Thymus (tissue), 14 donors: ENCODE measurements at places on chromosomes 13 and 19. TPM values are rescaled to one million over a fixed set of nuclear protein-coding genes. Genes with fewer than 3 reads are reported as not detected.

DNA sequence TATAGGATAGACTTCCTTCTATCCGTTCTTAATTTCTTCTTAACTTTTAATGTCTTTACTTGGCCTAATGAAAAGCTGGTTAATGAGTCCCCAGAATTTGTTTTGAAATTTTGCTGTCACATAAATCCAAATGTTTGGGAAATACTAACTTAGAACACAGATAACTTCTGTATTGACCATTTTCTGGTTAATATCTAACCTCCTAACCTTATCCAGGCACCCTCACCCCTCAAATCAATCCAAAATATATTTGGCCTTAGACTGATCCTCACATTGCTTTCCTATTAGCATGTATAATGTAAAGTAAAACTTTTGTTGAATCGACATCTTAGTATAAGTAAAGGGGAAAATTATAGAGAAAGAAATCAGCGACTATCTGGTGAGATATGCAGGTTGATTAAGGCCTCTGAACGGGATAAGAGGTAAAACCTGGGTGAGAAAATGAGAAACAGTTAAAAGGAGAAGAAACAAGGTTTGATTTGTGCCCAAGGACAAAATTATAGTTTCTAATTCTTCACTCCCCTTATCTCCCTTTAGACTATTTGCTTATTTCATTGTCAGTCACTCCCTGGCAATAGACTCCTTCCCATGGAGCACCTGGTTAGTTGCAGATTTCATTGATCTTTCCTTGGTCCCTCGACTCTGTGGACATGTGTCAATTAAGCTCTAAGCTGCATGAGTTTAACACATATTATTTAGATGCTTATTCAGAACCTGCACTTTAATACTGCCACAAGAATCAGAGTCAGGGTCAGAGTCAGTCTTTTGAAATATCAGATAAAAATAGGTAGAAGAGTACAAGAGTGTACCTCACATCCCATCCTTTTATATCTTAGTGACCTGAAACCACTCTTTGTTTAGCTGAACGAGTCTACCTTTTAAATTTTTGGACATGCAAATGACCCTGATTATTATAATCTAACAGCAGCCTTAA, 119.2 kb upstream of the MLNR start:
- DNase-seq, result no peak

ZNF17 gene
- 10.4 TPM for total RNA-seq

CELF5 gene
- 0.28 TPM for total RNA-seq

- no peak for DNase-seq
These were observed 163.7 kb downstream of the URI1 start for GRCh38 chr19:30105727-30106126.

- DNase-seq, result no peak
These were observed 461 bp upstream of the TM9SF2 start for GRCh38 chr13:99500839-99501183.

GRCh38 chr19:3580156-3580934, 4.9 kb upstream of the GIPC3 start:
- DNase-seq, result no peak

DNA sequence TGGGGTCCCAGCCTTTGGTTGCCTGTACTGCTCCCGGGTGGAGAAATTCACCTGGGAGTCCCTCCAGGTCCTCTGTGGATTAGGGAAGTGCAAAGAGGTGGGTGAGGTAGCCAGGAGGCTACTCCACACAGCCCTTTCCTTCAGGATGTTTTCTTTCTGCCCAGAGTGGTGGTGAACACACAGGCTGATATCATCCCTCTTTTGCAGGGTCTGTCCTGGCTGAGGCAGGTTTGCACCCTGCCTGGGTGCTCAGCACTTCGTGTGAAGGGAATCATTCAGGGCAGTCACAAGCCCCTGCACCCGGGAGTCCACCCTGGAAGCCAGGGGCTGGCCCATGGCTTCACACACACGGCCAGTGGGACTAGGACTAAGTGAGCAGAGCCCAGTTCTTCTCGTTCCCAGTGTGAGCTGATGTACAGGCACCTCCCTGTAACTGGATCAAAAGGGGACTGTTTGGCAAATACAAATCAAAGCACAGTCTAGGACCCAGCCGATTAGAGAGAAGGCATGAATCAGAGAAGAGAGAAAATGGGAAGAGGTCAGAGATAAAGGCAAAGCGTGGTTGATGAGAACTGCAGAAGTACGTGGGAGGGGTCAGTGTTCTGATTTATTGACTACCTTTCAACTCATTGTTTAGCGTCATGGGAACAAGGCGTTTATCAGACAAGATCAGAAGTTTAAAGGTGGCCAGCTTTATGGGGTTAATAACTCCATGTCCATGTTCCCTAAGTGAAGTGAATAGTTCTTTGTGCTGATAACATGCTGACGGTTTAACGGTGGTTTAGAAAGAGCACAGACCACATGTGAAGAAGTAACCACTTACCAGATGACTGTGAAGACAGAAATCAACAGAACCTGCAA, 30.4 kb upstream of the SPATA13 start:
- DNase-seq, result no peak

GRCh38 chr13:106534639-106535551, 567 bp downstream of the EFNB2 start:
- DNase-seq, result peak; percentile 32

DNA sequence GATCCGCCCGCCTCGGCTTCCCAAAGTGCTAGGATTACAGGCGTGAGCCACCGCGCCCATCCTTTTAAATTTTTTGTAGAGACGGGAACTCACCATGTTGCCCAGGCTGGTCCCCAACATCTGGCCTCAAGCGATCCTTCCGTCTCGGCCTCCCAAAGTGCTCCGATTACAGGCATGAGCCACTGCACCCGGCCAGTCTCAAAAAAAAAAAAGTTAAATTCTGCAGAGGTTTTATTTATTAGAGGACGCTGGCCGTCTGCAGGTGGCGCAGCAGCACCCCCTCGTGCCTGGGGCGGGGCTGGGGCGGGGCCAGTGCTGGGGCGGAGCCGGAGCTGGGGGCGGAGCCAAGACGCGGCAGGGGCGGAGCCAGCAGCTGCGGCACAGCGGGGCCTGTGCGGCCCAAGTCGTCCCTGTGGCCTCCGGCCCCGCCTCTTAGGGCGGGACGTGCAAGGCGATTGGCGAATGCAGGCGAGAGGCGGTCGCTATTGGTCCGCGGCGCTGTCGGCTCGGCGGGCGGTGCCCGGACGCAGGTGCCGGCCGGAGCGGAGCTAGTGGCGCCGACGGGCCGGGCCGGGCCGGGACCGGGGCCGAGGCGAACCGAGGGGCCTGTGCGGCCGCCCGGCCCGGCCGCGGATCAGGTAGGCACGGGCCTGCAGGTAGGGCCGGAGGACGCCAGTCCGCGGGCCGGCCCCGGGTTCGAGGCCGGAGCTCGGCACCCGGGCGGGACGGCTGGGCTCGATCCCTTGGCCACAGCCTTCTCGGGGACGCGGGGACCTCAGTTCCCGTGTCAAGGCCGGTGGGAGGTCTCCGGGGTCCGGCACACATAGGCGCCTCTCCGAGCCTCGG, at the start of gene MARCHF2:
MARCHF2 (plus strand) TSS at position 523 of the 846 bp plus-strand sequence. CDS start 8,536 bp downstream, outside the sequence.
- peak; percentile 92 for DNase-seq

GRCh38 chr13:58097831-58098230, 466.3 kb downstream of the PCDH17 start:
- DNase-seq, result no peak

DNA sequence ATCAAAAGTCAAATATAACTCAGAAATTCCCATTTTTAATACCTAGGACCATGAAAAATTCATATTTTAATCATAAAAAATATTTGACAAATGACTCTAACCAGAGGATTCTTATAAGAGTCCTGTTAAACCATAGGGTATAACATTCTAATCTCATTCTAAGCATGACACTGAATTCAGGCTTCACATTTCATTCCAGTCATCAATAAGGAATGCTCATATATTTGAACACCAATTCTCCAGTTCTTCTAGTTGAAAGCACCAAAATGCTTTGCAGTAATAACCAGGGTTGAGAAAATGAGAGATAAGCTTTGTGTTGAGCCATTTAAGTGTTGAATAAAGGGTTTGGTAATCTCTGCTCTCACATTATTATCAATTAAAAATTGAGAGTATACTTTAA, 147.5 kb downstream of the VWA8 start:
- no peak for DNase-seq

MYO9B gene
- 28.2 TPM for total RNA-seq

GRCh38 chr19:41299755-41300089, 10.2 kb upstream of the CCDC97 start:
- no peak for DNase-seq

DNA sequence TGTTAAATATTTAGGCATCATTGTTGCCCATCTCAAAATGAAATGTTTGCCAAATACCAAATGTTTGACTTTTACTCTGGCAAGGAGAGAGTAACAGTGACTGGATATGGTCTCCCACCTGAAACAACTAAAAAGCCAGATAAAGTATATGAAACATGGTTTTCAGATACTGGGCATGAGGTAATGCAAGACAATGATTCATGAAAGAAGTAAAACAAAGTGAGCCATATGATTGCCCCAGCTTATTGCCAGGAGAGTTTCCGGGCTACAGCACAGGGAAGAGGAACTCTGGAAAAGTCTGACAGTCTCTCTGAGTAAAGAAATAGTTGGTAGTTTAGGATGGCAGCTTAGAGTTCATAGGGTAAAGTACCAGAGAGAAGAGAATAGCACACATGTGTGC, 354.6 kb downstream of the DNAJC15 start:
- DNase-seq, result no peak

CACNA1A gene
- total RNA-seq, result 0.24 TPM
